Neuronal stem cell (in vitro differentiated cells): ENCODE measurements at places on chromosomes 4 and X.

- no peak for DNase-seq
Observed at GRCh38 chr4:47482326-47482725, 2.7 kb upstream of the ATP10D start.

DNA sequence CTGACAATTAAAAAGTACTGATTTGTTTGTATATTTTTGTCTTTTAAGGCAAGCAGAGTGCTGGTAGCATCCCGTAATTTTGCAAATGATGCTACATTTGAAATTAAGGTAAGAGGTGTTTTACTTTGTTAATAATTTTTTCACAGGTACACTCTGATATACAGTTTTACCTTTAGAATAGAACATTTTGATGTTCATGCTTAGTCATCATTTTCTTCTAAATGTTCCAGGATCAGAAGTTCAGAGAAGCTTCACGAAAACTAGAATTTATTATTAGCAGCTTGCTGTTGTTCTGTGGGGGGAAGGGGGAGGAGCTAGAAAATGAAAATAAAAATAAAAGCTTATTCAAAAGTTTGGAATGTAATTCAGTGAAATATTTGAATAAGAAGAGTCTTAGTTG lies 5.5 kb downstream of the PDHA1 start:
- DNase-seq, result no peak

- DNase-seq, result no peak
Observed at GRCh38 chr4:112840061-112840460, 203.1 kb downstream of the LARP7 start.

DNA sequence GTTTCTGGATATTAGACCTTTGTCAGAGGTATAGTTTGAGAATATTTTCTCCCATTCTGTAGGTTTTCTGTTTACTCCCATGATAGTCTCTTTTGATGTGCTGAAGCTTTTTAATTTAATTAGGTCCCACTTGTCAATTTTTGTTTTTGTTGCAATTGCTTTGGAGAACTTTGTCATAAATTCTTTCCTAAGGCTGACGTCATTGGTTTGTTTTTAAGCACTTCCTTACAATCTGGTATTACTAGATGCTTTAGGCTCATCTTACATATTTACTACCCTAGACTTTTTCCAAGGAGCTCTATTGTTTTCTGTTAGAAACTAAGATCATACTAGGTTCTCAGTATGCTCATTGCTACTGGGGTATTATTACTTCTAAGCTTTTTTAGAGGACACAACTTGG lies 806.3 kb downstream of the PDHA2 start:
- no peak for DNase-seq

DNA sequence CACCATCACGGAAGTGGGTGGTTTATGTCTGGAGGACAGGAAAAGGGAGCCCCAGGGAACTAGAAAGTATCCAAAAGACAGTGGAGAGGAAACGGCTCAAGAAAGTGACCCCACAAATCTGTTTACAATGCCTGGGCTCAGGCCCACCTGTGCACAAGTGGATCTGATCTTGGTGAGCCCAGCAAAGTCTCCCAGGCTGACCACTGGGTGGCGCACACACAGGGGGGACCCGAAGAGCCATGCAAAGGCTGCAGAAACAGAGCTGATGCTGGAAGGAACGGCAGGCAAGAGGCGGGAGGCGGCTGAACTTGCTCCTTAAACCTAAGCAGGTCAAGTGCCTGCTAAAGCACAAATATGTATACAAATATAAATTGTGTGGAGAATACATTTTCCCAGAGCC lies 9.6 kb downstream of the HAUS7 start:
- no peak for DNase-seq

DNA sequence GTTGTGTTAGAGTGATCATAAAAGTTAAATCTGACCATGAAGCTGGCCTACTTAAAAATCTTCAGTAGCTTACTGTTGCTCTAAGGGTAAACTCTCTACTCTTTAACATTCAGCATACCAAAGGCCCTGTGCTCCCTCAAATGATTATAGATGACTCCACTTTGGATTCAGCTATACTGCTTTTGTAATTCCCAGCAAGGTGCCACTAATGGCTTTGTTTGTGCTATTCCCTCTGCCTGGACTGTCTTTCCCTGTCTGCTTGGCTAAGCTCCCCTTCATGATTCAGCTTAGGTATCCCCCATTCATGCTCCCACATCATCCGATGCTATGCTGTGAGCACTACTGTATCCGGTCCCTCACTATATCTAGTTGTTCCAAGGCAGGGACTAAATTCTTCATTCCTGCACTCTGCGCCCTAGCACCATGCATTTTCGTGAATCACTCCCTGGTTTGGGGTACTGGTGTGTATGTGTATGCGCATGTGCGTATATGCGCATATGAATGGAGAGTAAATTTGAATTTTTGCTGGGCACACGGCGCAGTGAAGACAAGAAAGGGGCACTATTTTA lies 453 bp upstream of the PBDC1 start:
- DNase-seq, result peak; percentile 21

- no peak for DNase-seq
Observed at GRCh38 chrX:148457279-148457678, 43.1 kb upstream of the AFF2 start.

GRCh38 chr4:145920205-145920604 lies 18.4 kb downstream of the ZNF827 start:
- DNase-seq, result no peak

- DNase-seq, result no peak
Observed at GRCh38 chrX:96861661-96862060, 22.0 kb upstream of the RPA4 start.

DNA sequence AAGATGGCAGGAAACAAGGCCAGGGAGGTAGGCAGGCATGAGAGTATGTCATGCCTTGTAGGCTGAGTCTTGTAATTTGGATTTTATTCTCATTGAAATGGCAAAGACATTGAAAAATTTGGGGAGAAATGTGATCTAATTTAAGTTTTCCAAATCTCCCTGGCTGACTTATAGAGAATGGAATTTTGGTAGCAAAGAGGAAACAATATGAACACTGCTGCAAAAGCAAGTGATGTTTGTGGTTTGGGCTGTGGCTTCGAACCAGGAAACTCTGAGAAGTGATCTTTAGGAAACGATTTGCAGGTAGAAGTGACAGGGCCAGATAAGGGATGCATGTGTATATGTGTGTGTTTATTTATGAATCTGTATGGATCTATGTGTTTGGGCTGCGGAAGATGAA lies 35.6 kb downstream of the ARSJ start:
- DNase-seq, result no peak

DNA sequence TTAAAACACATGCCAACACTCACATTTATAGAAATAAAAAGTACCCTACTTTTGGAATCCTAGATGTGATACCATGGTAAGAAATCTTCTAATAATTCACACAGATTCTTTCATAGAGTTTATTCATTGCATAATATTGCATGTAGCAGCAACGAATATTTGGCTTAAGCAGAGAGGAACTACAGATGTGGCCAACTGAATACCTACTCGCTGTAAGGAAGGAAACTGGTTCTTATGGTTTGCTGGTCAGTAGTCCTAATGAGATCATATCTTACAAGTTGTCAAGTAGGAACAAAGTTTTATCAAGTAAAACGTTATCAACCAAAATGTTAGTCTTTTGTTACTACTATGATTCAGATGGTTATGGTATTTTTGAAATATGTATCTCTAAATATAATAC lies 996.1 kb downstream of the PDHA2 start:
- no peak for DNase-seq

DNA sequence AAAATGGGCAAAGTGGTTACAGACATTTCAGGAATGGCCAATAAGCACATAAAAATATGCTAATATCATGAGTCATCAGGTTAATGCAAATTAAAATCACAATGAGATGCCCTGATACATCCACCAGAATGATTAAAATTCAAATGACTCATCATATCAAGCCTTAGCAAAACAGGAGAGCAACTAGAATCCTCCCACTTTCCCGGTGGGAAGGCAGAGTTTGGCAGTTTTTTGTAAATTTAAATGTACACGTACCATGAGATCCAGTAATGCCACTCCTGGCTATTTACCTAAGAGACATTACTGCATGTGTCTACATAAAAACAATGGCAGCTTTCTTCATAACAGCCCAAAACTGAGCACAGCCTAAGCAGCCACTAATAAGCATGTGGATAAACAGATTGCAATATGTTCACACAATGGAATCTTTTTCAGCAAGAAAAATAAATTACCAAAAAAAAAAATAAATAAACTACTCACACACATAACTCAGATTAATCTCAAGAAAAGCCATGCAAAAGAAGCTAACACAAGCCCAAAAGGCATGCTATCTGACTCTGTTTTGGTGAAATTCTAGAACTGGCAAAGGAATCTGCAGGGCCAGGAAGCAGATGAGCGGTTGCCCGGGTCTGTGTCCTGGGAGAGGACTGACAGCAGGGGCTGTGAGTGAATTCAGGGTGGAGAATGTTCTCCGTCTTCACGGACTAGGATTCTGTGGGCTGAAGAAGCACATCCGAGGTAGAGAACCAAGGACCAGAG lies 48.8 kb downstream of the AFAP1 start:
- no peak for DNase-seq
